ENCODE measurements at places on chromosomes 6 and 20. TPM values are rescaled to one million over a fixed set of nuclear protein-coding genes. Genes with fewer than 3 reads are reported as not detected.
A peak's percentile ranks its signal among the peaks of the same experiment; 100 is the strongest.

- no peaks in the 10 kb centered on the region for H3K4me1 ChIP-seq
- no peak for DNase-seq
- no peak overlapping the region for H3K27ac ChIP-seq
These were observed 73.6 kb downstream of the TRERF1 start for GRCh38 chr6:42378125-42378524.

- no peaks in the 10 kb centered on the region for H3K4me1 ChIP-seq
- no peaks in the 10 kb centered on the region for H3K27me3 ChIP-seq
- no peak overlapping the region for H3K4me3 ChIP-seq
- no peak overlapping the region for H3K27ac ChIP-seq
- DNase-seq, result no peak
These were observed 582.5 kb downstream of the RFPL4B start for GRCh38 chr6:112929641-112930040.

GRCh38 chr20:11178946-11179654 lies 505.3 kb upstream of the JAG1 start:
- no peaks in the 10 kb centered on the region for H3K36me3 ChIP-seq
- peak; percentile 88 for DNase-seq
- H3K27ac ChIP-seq, result peak overlapping the region; percentile 20
- H3K4me1 ChIP-seq, result peaks cover 12% of the 10 kb centered on the region
- peak overlapping the region; percentile 25 for H3K4me3 ChIP-seq
- no peaks in the 10 kb centered on the region for H3K27me3 ChIP-seq

- no peak overlapping the region for H3K27ac ChIP-seq
- H3K27me3 ChIP-seq, result no peaks in the 10 kb centered on the region
- H3K4me1 ChIP-seq, result no peaks in the 10 kb centered on the region
- no peak overlapping the region for H3K4me3 ChIP-seq
- no peaks in the 10 kb centered on the region for H3K36me3 ChIP-seq
These were observed 10.9 kb downstream of the HIVEP2 start for GRCh38 chr6:142934106-142934505.

DNA sequence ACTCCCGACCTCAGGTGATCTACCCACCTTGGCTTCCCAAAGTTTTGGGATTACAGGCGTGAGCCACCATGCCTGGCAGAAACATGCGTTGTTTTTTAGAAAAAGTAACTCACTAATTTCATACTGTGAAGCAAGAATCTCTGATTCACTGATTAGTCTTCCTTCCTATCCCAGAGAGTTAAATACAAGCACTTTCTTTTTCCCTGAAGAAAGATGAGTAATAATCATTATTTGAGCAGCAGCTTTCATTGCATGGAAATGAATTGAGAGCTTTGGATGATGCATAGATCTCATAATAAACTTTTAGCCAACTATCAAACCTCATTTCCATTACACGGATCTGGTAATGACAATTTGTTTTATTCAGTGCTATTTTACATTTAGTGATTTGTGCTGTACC lies 892.5 kb upstream of the EYS start:
- no peaks in the 10 kb centered on the region for H3K27me3 ChIP-seq
- H3K27ac ChIP-seq, result no peak overlapping the region
- H3K4me1 ChIP-seq, result no peaks in the 10 kb centered on the region
- no peak for DNase-seq
- H3K36me3 ChIP-seq, result no peaks in the 10 kb centered on the region
- H3K4me3 ChIP-seq, result no peak overlapping the region

DNA sequence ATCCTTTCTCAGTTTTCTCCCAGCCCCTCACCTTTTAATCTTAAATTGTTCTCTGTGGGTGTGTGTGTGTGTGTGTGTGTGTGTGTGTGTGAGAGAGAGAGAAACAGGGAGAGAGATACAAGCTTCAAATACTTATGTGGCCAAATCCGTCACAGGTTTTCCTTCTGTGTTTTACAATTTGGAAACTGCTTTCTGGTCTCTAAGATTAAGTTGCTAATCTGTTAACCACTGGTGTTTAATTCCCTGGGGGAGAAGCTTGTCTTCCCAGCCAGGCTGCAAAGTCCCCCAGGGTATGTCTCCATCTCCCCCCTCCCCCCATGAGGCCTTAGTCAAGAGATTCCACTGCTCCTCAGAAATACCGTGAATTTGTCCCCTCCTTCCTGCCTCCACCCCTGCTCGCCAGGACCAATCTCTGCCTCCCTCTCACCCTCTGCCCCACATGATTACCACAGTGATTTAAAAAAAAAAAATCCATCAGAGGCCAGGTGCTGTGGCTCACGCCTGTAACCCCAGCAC lies 49.0 kb downstream of the RIPOR3 start:
- H3K4me3 ChIP-seq, result no peak overlapping the region
- no peaks in the 10 kb centered on the region for H3K27me3 ChIP-seq
- peaks cover 26% of the 10 kb centered on the region for H3K4me1 ChIP-seq

GRCh38 chr6:43570876-43571441 lies 4.9 kb downstream of the XPO5 start:
- no peak for DNase-seq
- no peak overlapping the region for H3K27ac ChIP-seq
- H3K4me3 ChIP-seq, result no peak overlapping the region
- H3K36me3 ChIP-seq, result peaks cover 51% of the 10 kb centered on the region
- H3K4me1 ChIP-seq, result peaks cover 7% of the 10 kb centered on the region

GRCh38 chr6:126267626-126268025 lies 72.3 kb upstream of the CENPW start:
- H3K27ac ChIP-seq, result no peak overlapping the region
- no peak for DNase-seq
- no peak overlapping the region for H3K4me3 ChIP-seq
- H3K4me1 ChIP-seq, result no peaks in the 10 kb centered on the region
- no peaks in the 10 kb centered on the region for H3K36me3 ChIP-seq
- no peaks in the 10 kb centered on the region for H3K27me3 ChIP-seq

- no peak for DNase-seq
- H3K36me3 ChIP-seq, result no peaks in the 10 kb centered on the region
- no peaks in the 10 kb centered on the region for H3K4me1 ChIP-seq
These were observed 51.0 kb upstream of the SENP6 start for GRCh38 chr6:75550544-75551167.

DNA sequence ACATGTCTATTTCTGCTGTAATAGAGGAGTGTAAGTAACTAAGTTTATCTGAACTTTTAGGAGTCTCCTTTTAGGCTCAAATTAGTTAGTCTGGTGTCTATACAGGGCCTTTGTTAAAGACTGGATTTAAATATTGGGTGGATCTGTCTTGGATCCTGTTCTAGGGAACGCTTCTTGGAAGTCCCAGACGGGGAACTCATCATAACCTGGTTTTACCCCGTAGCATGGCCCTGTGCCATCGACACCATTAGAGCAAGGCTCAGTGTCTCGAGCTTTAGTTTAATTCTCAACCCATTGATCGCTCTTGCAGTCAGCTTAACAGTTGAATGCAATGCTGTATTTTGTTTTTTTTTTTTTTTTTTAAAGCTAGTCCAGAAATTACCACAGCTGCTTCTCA lies 89.9 kb downstream of the CARMIL1 start:
- H3K27ac ChIP-seq, result no peak overlapping the region
- no peak overlapping the region for H3K4me3 ChIP-seq
- no peak for DNase-seq
- H3K4me1 ChIP-seq, result no peaks in the 10 kb centered on the region

DNA sequence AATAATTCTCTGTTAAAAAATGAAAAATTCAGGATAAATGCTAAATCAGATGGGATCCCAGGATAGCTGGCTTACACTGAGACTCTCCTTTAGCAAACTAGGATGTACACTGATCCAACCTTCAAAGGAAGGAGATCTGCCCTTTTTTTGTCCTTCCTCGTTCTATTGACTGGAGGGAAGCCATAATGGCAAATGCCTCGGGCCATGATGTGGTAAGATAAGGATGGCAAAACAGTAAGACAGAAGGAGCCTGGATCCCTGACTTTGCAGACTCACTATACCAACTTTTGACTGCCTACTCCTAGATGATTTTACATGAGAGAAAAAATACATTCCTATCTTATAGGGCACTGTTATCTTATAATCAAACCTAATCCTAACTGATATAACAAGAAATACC lies 156.9 kb upstream of the BEND3 start:
- H3K27ac ChIP-seq, result no peak overlapping the region
- H3K4me3 ChIP-seq, result no peak overlapping the region
- H3K36me3 ChIP-seq, result no peaks in the 10 kb centered on the region
- no peaks in the 10 kb centered on the region for H3K27me3 ChIP-seq
- DNase-seq, result no peak

DNA sequence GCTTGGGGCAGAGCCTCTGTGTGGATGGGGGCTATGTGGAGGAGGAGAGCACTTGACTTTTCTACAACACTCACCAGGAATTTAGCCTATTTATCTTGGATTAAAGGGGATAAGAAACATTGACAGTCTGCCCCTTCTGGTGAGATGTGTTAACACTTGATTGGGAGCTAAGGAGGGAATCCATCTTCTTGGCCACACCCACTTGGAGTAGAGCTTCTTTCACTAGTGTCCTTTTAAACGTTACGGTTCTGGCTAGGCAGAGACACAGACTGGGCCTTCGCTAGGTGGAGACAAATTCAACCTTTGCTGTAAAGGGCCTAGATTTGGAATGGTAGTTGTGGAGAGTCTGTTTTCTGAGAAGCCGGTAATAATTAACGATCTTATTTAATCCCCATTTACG lies 15.5 kb upstream of the TPBG start:
- H3K27me3 ChIP-seq, result no peaks in the 10 kb centered on the region
- H3K36me3 ChIP-seq, result no peaks in the 10 kb centered on the region
- H3K27ac ChIP-seq, result no peak overlapping the region
- no peak for DNase-seq
- H3K4me3 ChIP-seq, result no peak overlapping the region
- no peaks in the 10 kb centered on the region for H3K4me1 ChIP-seq

- DNase-seq, result no peak
- H3K27ac ChIP-seq, result no peak overlapping the region
- H3K4me1 ChIP-seq, result no peaks in the 10 kb centered on the region
- H3K4me3 ChIP-seq, result no peak overlapping the region
- no peaks in the 10 kb centered on the region for H3K27me3 ChIP-seq
These were observed 58.7 kb upstream of the SULF2 start for GRCh38 chr20:47843886-47844567.

DNA sequence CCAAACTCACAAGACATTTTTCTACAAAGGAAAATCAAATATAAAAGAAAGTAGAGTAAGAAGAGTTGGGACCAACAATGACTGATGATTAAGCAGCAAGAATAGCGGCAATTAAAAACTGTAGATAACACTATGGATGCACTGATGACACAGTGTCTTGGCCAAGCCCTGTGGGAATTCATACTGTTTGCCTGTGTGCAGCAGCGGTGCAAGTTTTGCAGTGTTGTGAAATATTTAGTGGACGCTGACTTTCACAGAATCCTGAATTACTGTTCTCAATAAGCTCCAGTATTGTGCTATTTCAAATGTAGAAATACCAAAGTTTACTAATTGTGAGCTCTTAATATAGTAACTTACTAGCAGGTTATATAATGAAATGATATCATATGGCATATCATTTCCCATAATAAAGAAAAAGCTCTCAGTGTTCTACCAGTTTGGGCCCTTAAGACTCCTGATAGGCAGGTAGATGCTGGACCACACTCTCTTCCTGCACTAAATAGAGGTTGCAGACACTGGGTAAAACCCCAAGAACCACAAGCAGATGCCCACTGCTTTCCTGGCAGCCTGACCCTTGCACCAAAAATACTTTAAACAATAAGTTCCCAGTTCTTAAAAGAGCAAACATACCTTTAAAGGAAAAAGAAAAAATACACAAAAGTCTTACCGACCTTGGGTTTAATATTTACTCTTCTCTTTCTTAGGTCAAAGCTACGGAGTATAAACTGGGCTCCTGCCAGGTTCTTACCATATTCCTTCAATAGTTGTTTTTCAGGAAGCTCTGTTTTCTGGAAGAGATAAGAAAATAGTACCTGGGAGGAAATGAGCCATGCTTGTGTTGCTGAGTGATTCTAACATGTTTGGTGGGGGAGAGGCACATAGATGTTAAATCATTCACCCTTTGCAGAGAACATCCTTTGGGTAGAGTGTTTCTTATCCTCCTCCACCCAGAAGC lies 41.6 kb downstream of the ANKEF1 start:
- H3K4me3 ChIP-seq, result no peak overlapping the region
- no peaks in the 10 kb centered on the region for H3K27me3 ChIP-seq
- no peak overlapping the region for H3K27ac ChIP-seq
- DNase-seq, result no peak
- H3K4me1 ChIP-seq, result no peaks in the 10 kb centered on the region
- no peaks in the 10 kb centered on the region for H3K36me3 ChIP-seq

DNA sequence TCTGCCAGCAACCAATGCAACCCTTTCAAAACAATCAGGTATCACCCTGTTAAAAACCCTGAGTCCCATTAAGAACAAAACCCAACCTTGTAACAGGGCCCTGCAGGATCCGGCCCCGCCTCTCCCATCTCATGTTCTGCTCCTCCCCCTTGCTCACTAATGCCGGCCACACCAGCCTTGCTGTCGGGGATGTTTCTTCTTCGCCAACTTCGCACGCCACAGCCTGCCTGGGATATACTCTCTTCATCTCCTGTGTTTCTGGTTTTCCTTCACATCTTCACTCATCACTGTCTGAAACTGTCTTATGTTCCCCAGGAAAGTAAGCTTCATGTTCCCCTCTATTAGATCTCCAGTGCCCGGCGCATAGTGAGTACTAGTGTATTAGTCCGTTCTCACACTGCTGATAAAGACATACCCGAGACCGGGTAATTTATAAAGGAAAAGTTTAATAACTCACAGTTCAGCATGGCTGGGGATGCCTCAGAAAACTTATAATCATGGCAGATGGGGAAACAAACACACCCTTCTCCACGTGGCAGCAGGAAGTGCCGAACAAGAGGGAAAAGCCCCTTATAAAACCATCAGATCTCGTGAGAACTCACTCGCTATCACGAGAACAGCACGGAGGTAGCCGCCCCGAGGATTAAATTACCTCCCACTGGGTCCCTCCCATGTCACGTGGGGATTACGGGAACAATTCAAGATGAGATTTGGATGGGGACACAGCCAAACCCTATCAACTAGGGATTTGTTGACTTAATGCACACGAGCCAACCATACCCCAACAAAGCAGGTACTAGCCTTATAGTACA lies 5.1 kb downstream of the TP53RK start:
- peaks cover 9% of the 10 kb centered on the region for H3K36me3 ChIP-seq
- DNase-seq, result no peak
- H3K27me3 ChIP-seq, result no peaks in the 10 kb centered on the region
- no peak overlapping the region for H3K4me3 ChIP-seq

DNA sequence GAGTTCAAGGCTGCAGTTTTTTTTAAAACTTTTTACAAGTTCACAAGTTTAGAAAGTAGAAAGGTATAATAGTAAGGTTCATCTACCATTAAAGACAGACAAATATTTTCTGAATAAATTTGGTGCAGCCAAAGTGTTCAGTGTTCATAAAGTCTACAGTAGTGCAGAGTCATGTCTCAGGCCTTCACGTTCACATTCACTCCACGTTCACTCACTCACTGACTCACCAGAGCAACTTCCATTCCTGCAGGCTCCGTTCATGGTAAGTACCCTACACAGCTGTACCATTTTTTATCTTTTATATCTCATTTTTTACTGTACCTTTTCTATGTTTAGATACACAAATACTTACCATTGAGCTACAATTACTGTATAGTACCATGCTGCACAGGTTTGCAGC lies 67.6 kb downstream of the B4GALT5 start:
- H3K4me1 ChIP-seq, result no peaks in the 10 kb centered on the region
- peaks cover 45% of the 10 kb centered on the region for H3K36me3 ChIP-seq
- no peak overlapping the region for H3K27ac ChIP-seq

Gene SEMG1
- total RNA-seq, result not detected

Gene HLA-DRA
- 4.7 TPM for total RNA-seq

Gene FKBP1C
- total RNA-seq, result 1.6 TPM

Gene NELFE
- total RNA-seq, result 68.3 TPM

Gene CGAS
- total RNA-seq, result 0.27 TPM

Gene CEP43
- total RNA-seq, result 15.8 TPM

Gene TFAP2C
- total RNA-seq, result 6.9 TPM

Gene CPXM1
- 0.17 TPM for total RNA-seq

Gene TRIM10
- 0.98 TPM for total RNA-seq

Gene TXLNB
- 0.05 TPM for total RNA-seq

Gene MTCH1
- 161 TPM for total RNA-seq

Measured in HCT116 (cell line).